Activated CD4-positive, alpha-beta T cell treated with anti-CD3 and anti-CD28 coated beads for 36 hours (primary cell): ENCODE measurements at places on chromosomes 7 and 10. TPM values are rescaled to one million over a fixed set of nuclear protein-coding genes. Genes with fewer than 3 reads are reported as not detected.

DNA sequence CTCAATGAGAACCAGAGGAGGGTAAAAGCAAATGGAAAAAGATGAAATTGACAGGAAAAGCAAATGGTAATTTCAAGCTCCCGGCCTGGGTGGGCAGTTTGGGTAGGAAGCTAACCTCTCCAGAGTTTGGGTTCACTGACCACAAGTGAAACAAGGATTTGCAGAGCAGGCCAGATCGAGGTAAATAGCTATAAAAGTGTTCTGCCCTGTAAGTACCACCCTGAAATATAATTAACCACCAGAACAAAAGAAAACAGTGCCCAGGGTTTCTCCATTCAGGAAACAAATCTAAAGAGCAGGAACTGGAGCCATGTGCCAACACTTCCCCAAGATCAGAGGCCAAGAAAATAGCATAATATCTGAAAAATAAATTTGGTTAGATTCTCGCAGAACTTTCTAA lies 276.7 kb upstream of the MEOX2 start:
- no peaks in the 10 kb centered on the region for H3K36me3 ChIP-seq
- H3K4me1 ChIP-seq, result no peaks in the 10 kb centered on the region
- DNase-seq, result no peak
- H3K27ac ChIP-seq, result no peak overlapping the region
- H3K4me3 ChIP-seq, result no peak overlapping the region

- H3K36me3 ChIP-seq, result no peaks in the 10 kb centered on the region
- no peak overlapping the region for H3K4me3 ChIP-seq
- no peak for DNase-seq
- H3K27me3 ChIP-seq, result peaks cover 47% of the 10 kb centered on the region
- no peak overlapping the region for H3K27ac ChIP-seq
Observed at GRCh38 chr7:26856176-26856985, 8.0 kb downstream of the SKAP2 start.

- no peak for DNase-seq
- H3K27ac ChIP-seq, result no peak overlapping the region
Observed at GRCh38 chr10:94149702-94150101, 156.0 kb downstream of the PLCE1 start.

ADRB1 gene
- total RNA-seq, result not detected
